ENCODE measurements at places on chromosomes 3 and 15. TPM values are rescaled to one million over a fixed set of nuclear protein-coding genes. Genes with fewer than 3 reads are reported as not detected.

DNA sequence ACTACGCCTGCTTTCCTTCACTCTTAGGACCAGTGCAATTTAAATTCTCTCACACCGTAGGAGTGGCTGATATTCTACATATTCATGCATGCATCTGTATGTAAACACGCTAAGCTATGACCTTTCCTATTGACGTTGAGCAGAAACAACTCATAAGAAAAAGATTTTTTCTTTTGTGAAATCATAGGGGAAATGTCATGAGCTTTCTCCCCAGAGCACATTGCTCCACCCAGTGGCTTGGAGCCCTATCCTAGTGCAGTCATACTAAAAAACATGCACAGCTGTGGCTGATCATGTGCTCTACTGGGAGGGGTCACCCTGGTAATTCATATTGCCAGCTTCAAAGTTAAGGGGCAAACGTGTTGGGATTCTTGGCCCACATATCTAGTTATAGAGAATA is 1.8 kb upstream of the MESD start:
- DNase-seq: no peak

DNA sequence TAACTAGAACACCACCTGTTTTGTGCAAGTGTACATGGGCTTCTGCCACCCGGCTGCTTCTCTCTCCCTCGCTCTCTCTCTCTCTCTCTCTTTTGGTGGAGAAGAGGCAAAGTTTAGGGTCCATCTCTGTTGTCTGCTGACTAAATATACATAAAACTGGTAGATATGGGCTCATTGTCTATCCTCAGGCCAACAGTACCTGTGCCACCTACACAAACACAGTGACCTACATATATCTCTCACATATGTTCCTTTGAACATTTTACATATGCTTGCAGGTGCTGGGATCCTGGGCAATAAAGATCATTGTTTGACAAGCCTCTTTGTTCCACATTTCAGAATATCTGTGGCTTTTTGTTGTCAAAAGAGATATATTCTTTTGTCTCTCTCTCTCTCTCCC is 256.3 kb upstream of the KCNH8 start:
- DNase-seq: no peak

DNA sequence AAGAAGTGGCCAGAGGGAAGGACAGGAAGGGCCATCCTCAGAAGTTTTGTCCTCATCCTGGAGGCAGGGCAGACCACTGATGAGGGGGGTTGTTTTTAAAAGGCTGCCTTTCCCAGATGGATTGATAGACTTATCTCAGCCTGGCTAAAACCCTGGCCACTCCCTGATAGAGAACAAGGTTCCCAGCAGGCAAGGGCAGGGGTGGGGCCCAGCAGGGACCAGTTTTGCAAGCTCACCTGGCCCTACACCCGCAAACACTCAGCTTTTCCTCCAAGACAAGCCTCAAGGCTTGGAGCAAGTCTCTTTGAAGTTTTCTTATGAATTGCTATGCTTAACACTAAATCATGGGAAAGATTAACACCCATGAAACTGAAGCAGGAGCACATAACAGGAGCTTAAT is 9.1 kb downstream of the LIPC start:
- DNase-seq: no peak

DNA sequence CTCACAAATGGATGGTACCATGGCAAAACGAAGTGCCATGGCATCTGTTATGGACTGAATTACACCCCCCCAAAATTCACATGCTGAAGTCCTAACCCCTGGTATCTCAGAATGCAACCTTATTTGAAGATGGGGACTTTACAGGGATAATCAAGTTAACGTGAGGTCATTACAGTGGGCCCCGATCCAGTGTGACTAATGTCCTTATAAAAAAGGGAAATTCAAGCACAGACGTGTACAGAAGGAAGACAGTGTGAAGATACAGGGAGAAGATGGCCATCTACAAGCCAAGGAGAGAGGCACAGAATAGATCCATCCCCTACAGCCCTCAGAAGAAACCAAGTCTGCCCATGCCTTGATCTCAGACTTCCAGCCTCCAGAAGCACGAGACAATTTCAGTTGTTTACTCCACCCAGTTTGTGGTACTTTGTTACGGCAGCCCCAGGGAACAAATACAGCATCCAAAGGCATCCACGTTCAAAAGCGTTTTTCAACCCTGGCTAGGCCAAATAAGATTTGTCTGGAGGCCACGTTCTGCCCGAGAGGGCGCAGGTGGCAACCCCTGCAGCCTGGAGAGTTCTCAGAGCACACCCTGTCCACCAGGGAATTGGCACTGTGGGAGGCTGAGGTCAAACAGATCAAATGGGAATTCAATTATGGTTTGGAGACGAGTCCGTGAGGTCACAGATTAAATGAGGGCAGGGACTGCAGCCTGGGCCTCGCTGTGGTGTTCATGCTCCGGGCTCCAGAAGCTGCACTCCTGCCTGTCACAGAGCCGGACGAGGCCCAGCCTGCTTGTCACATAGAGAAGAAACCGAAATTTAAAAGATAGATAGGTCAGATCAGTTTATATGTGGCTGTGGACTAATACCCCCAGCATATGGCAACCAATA is 494.8 kb downstream of the SHQ1 start:
- no peak for DNase-seq

Gene SMCO1
- not detected for total RNA-seq

Gene GRK7
- total RNA-seq: not detected

Measured in A673 (cell line).